ENCODE measurements at places on chromosomes 2 and 18. TPM values are rescaled to one million over a fixed set of nuclear protein-coding genes. Genes with fewer than 3 reads are reported as not detected.

DNA sequence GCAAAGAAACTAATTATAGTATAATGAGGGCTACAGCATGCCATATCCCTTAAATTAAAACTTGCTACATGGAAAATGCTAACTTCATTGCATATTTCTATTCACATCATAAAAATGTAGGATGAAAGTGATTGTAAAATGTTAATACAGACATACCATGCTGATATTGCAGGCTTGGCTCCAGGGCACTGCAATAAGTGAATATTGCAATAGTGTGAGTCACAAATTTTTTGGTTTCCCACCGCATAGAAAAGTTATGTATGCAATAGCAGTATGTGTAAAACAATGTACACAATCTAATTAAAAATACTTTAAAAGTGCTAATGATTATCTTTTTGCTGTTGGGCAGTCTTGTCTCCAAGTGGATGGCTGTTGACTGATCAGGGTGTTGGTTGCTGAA lies 162.1 kb downstream of the CD8B2 start:
- DNase-seq: no peak

- DNase-seq: peak; percentile 76
These were observed 65.4 kb upstream of the DNAJC10 start for GRCh38 chr2:182650704-182651103.

- no peak for DNase-seq
These were observed 1.7 kb upstream of the COX5B start for GRCh38 chr2:97644023-97644717.

- DNase-seq: no peak
These were observed 34.3 kb upstream of the CNGA3 start for GRCh38 chr2:98311771-98312545.

DNA sequence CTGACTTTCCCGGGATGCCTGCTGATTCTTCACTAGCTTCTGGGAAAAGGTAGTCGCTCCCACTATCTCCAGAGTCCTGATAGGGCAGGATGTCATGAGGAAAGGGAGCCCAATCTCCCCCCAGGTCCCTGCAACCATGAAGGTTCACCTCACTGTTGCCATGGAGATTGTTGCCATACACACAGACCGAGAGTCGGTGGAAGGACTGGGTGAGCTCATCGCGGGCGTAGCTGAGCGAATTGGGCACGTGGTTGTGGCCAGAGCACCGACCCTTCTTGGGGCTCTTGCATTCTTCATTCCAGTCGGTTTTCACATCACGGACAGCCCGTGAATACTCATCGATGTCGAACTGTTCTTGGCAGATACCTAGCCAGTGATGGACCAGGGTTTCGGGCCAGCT lies 97.4 kb downstream of the MEP1B start:
- no peak for DNase-seq

- no peak for DNase-seq
These were observed 42.1 kb upstream of the MRPL19 start for GRCh38 chr2:75604484-75604883.

DNA sequence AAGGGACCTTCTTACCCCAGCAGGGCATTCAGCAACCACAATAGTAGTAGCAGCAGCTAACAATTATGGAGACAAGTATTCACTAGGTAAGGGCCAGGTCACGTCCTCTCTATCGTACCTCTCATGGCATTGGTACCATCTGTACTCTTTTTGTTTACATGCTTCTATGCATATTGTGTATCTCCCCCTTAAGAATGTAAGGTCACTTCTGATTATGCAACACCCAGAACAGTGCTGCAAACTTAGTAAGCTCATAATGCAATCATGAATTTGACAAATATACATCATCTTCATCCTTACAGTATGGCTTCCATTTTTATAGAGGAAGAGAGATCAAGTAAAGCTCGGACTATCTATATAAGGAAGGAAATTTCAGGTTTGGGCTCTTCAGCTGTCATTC lies 46.1 kb downstream of the SPRED2 start:
- no peak for DNase-seq

GRCh38 chr2:239600001-239600593 lies 199.3 kb upstream of the HDAC4 start:
- DNase-seq: no peak

GRCh38 chr2:88196490-88197087 lies 26.4 kb downstream of the THNSL2 start:
- DNase-seq: no peak

DNA sequence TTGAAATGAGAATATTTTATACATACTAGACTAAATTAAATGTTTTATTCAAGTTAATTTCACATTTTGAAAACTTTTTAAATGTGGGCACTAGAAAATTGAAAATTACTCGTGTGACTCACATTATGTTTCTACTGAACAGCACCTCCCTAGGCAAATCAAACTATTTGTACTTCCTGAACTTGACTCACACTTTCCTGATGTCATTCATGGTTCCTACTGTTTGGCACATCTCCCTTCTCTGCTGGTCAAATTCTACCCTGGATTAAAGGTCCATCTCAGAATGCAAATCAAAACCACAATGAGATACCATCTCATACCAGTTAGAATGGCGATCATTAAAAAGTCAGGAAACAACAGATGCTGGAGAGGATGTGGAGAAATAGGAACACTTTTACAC lies 16.7 kb downstream of the LHCGR start:
- peak; percentile 19 for DNase-seq

DNA sequence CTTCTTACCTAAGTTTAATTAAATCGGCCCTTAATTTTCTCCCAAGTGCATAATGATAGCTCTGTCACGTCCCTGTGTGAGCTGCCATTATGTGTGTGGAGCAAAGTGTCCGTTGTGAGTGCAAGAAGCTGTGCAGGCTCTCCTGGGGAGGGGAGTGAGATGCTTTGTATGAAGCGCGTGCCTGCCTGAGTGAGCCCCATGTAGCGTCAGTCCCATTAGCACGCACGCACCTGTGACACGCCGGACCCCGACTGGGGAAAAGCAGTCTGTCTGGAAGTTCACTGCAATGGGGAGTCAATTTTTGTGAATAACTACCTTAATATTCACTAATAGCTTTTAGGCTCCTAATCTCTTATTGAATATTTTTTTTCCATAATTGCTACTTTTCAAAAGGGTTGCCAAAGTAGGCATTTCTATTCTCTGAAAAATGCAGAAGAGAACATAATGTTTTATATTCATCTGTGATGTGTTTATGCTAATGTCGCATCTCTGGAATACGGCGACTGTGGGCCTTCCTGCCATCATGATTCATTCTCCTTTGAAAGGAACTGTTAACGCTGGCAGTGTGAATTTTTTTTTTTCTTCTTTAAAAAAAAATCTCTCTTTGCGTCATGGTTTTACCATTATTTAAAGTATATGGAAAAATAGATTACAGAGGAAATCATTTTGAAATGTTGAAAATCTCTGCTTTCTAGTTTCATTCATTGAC lies 157.7 kb downstream of the COL4A4 start:
- DNase-seq: no peak

- DNase-seq: no peak
These were observed 232.0 kb downstream of the SH3BP4 start for GRCh38 chr2:235183786-235184185.

GRCh38 chr2:240247868-240248720 lies 107.6 kb upstream of the OTOS start:
- DNase-seq: no peak

GRCh38 chr18:37481072-37481471 lies 84.5 kb downstream of the CELF4 start:
- no peak for DNase-seq

DNA sequence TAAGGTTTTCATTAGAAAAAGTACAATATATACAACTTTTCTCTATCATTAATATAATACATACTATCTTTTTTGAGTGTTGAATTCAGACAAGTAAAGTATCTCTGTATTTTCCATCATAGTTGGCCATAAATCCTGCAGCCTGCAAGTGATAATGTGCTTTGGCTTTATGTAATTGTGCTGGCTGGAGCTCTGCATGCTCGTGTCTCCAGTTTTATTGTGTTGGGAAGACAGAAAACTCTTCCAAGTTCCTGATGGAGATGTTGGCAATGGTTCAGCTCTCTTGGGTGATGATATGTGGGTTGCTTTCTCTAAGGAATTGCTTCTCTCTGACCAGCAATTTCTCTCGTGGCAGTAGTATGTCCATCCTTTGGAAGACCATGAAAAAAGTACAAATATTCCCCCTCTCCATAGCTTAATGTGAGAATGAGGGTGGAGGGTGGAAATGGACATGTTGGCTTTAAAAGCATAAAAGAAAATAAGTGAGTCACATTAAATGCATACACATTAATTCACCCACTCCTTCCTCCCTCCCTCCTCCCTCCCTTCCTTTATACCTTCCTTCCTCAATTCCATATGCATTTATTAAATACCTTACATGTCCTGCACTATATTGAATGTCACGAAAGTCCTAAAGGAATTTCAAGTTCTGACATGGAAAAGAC lies 344.2 kb downstream of the MTX2 start:
- DNase-seq: no peak

DNA sequence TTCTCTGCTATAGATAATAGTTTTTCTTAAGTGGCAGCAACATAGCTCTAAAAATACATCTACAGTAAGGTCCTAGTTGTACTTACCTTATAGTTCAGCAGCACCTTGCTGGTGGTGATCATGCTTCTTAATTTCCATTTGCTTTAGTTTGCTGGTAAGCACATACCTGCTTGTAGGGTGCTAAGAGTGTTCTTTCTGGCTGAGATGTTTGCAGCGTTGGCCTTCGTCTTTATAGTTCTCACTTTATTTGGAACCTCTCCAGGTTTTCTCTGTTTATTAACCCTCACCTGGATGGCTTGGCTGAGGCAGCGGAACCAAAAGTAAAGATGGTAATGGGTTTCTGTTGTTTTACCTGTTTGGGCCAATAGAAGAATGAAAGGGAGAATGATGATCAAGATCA lies 123.6 kb upstream of the EFEMP1 start:
- DNase-seq: no peak

DNA sequence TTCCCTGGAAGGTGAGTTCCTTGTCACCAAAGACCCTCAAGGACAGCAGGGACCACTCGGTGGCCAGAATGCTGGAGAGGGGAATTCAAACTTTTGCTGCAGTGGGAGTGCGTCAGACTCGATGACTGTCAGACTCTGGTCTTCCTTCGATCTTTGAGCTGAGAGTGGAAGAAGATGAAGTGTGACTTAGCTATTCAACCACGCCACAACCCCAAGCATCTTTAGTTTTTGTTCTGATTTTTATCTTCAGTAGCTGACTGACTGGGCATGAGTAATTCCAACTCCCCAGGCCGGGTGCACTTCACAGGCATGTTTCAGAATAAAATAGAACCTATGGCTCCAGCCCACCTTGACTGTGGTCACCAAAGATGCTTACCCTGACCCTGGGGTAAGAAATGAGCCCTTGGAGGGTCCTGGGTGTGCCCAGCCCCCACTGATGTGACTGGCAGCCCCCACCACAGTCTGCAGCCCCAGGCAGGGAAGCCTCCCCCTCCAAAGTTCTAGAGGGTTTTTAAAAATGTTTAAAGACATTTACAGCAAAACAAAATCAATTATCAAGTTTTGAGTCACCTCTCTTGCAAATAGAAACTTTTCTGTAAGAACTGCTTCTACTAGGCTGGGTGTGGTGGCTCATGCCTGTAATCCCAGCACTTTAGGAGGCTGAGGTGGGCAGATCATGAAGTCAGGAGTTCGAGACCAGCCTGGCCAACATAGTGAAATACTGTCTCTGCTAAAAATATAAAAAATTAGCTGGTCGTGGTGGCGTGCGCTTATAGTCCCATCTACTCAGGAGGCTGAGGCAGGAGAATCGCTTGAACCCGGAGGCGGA lies 24.9 kb upstream of the YWHAQ start:
- DNase-seq: peak; percentile 78

GRCh38 chr18:55510809-55511208 lies 77.2 kb downstream of the TCF4 start:
- peak; percentile 76 for DNase-seq

- DNase-seq: no peak
These were observed 424.0 kb upstream of the CRIM1 start for GRCh38 chr2:35931626-35932025.

GRCh38 chr18:7684966-7685365 lies 117.8 kb downstream of the PTPRM start:
- peak; percentile 35 for DNase-seq

- peak; percentile 37 for DNase-seq
These were observed 216.6 kb downstream of the RTP5 start for GRCh38 chr2:242085941-242086621.

DNA sequence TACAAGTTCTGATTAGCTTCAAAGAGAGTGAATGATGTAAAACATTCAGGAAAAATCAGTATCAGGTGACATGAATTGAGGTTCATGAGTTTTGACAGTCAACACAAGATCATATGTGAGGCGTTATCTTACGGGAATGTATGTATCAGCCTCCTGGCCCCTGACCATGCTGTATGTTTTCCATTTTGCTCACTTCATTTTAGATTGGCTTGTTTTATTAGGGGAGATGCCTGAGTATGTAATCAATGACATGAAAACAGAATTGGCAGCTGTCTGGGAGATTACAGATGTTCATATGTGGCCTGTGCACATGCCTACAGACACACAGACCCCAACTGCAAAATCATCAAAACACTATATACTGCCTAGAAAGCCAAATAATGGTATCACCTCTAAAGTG lies 168.5 kb upstream of the RND3 start:
- DNase-seq: no peak

GRCh38 chr2:79393107-79393685 lies 119.7 kb upstream of the CTNNA2 start:
- no peak for DNase-seq

- DNase-seq: no peak
These were observed 97.1 kb downstream of the USP40 start for GRCh38 chr2:233469261-233470010.

DNA sequence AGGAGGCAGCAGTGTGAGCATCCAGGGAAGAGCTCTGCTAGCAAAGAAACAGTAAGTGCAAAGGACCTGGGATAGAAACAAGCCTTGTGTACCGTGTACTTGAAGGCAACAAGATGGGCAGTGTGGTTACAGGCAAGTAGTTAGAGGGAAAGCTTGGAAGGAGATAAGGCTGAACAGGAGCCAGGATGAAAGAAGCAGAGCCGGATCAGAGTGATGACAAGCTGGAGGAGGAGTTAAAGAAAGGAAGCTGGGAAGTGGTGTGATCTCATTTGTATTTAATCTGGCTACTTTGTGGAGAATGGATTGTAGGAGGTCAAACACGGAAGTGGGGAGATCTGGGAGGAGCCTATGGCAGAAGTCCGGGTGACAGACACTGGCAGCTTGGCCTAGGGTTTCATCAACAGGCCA lies 44.7 kb upstream of the VPS54 start:
- peak; percentile 94 for DNase-seq

UCN gene
- total RNA-seq: 1.2 TPM

PROM2 gene
- total RNA-seq: 0.06 TPM

PPP1R1C gene
- 2.0 TPM for total RNA-seq

SH3RF3 gene
- 7.4 TPM for total RNA-seq

ZNF804A gene
- total RNA-seq: 0.29 TPM

FAM228A gene
- not detected for total RNA-seq

COBLL1 gene
- 4.0 TPM for total RNA-seq

PDCD1 gene
- not detected for total RNA-seq

NDUFV2 gene
- 149 TPM for total RNA-seq

MROH2A gene
- not detected for total RNA-seq

All from LHCN-M2 (cell line).